Cortex of kidney (tissue), 1 donor: ENCODE measurements at places on chromosomes 12 and 14.

DNA sequence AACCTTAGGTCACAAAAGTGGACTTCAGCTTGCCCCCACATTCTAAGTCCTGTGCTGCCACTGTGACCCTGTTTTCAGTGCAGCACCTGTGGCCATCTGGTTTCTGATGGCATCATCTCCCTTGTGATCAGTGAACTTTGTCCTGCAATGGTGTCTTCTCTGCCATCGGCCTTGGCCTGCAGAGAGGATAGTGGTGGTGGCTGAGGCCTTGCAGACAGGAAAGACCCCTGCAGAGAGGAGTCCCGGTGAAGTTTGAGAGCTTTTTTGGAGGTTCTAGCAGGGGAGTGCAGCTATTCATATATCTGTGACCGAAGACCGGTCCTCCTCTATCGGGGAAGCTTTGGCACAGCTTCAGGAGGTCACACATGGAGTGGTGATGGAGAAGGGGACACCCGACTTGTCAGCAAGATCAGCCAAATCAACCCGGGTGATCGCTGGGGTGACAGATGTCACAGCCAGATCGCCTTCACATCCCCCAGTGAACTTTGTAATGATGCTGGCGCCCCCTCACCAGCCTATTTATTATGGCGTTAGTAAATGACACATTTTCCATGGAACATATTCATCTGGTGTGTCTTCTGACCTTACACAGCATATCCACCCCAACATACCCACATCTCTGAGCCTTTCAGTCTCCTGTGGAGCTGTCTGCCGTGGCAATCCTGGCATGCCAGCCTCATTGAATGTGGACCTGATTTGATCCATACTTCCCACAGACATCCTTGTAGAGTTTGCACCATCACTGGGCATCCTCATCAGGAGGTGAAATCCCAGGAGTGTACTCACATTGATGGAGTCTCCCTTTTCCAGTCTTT, 136.1 kb downstream of the PAPOLA start:
- no peak for DNase-seq

DNA sequence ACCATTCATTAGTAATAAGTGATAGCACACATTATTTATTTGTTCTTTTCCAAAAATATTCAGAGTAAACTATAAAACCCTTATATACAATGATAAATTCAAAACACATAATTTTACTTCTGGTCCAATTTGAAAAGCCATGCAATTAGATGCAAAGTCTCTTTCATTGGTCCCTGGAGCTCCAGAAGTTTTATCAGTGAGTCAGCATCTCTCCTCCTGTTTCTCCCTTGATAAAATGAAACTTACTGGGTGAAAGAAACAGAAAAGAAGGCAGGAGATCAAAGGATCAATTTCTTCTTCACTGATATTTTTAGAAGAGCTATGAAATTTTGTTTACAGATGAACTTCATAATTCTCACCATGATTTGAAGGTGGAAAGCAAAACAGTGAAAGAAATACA, 47.5 kb downstream of the IFNG start:
- DNase-seq: no peak

- DNase-seq: no peak
Measured at GRCh38 chr12:52015532-52016041, 8.8 kb downstream of the TAMALIN start.

- DNase-seq: no peak
Measured at GRCh38 chr14:91232603-91233002, 11.9 kb downstream of the GPR68 start.

- no peak for DNase-seq
Measured at GRCh38 chr14:97253756-97254155, 456.6 kb downstream of the VRK1 start.

DNA sequence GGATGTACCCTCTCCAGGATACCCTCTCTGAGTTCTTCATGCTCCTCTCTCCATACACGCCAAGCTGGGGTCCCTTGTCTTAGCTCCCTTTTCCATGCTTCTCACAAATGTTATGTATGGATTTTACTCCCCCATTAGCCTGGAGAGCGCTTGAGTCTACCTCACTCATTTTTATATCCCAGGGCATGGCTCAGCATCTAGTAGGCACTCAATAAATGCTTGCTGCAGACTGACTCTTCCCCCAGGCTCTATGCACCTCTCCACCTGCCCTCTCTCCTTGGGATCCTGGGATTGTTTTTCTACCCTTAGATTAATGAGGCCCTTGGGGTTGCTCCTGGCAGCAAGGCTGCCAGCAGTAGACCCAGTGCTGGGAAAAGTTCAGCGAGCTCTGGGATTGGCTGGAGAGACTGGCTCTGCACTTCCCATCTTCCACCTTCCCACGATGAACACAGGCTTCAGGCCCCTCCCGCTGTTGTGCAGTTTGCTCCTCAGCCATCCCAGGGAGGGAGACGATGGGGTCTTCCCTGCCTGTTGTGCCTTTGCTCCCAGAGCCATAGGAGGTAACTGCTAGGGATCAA, 2.2 kb downstream of the NRIP2 start:
- no peak for DNase-seq

- DNase-seq: no peak
Measured at GRCh38 chr12:91326058-91327027, 143.7 kb upstream of the DCN start.

DNA sequence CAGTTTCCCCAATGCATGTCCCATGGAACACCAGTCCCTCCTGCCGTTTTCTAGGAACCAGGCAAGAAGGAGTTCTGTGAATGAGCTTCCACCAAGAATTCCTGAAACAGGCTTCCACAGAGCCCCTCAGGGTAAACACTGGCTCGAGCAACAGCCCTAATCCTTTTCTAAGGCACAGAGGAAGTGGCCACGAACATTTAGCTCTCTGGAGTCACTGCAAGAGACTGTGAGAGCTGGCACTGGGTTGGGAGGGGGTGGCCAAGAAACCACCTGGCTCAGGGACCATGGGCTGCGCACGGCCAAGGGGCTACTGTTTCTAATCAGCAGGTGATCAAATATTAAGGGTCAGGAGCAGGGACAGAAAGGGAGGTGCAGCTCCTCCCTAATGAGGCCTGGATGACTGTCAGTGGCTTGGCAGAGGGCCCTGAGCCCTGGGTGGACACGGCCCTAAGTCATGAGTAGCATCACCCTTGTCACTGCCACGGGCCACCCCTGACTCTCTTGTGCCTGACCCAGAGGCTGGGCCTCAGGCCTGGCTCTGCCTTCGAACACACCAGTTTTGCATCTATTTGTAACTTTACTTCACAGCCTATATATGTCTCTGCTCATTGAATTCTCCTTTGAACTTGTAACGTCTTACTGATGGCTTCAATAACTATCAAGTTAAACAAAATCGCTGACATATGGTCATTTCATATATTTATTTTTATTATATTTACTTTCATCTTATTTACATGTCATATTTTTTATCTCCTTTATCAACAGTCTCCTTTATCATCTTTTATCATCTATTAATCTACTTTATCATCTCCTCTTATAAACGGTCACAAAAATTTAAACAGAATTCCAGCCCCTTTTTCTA, 154.0 kb downstream of the DICER1 start:
- no peak for DNase-seq

- no peak for DNase-seq
Measured at GRCh38 chr12:64081008-64081404, 141.1 kb downstream of the KICS2 start.

- DNase-seq: no peak
Measured at GRCh38 chr12:131008-131407, 64.4 kb downstream of the IQSEC3 start.

- no peak for DNase-seq
Measured at GRCh38 chr12:52307836-52308805, 13.1 kb downstream of the KRT83 start.

DNA sequence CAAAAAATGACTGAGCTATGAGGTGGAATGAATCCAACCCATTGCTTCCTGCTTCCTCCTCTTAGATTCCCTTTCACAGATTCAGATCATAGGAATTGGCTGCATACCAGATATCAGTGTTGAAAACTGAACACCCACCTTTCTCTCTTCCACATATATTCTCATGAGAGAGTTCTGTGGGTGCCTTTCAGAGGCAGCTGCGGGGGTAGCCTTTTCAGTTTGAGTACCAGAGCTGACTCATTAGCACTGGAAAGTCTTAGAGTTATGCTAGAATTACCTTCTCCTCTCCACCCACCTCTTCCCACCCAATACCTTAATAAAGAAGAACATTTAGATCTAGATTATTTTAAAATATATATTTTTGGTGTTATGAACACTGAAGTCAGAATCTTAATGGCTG, 495.4 kb upstream of the SEL1L start:
- no peak for DNase-seq

GRCh38 chr12:64864319-64864718, 39.9 kb downstream of the TBC1D30 start:
- no peak for DNase-seq

- DNase-seq: no peak
Measured at GRCh38 chr12:114740448-114740847, 56.5 kb upstream of the TBX3 start.

GRCh38 chr12:49968471-49968870, 4.3 kb upstream of the AQP6 start:
- DNase-seq: no peak

GRCh38 chr12:2494486-2495192, 300.1 kb upstream of the FKBP4 start:
- DNase-seq: no peak

DNA sequence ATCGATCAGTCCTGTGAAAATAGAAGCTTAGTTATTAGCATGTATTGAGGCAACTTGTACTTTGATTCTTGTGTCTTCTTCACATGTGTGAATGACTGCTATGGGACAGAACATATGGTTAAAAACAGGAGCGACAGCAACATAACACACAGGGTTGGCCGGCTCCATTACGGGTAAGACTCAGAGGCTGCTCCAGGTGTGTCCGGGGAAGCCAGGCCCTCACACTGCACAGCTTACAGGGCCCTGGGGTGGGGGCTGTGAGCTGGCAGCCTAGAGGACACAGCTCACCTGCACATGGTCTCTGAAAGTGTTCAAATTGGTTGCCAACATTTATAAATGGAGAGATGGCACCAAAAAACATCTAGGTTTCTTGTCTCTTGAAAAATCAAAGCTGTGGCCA, 31.1 kb downstream of the TCHP start:
- no peak for DNase-seq

DNA sequence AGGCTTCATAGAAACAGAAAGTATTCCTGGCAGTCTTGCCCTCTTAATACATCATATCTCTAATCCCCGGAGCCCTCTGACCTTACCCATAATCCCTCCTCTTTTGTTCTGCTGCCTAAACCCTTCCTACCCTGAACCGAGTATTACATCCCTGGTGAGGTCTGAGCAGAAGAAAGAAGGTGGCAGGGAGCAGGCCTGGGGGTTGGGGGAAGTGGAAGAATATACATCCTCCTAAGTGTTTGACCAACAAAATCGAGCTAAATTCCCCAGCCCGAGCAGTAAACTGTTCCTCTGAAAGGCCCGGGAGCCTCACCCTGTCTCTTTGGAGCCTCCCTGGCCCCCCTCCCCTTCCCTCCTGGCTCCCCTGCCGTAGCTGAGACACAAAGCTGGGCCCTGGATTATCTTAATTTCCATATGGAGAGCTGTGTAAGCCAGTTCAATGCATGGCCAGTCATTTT, 192.6 kb upstream of the LHX5 start:
- DNase-seq: no peak

DNA sequence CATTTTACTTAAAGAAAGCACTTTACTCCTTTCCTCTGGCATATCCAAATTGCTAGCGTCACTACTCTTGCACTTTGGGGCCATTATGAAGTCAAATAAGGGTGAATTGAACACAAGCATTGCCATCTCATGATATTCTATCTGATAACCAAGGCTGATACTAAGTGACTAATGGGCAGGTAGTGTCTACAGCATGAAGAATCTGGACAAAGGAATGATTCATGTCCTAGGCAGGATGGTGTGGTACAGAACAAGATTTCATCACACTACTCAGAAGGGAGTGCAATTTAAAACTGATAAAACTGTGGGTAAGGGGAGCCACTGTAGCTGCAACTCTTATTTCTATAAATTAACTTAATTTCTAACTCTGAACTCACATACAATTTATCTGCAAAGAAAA, 7.7 kb upstream of the SLC6A15 start:
- no peak for DNase-seq

- DNase-seq: no peak
Measured at GRCh38 chr14:51539571-51540037, 112.1 kb upstream of the FRMD6 start.

DNA sequence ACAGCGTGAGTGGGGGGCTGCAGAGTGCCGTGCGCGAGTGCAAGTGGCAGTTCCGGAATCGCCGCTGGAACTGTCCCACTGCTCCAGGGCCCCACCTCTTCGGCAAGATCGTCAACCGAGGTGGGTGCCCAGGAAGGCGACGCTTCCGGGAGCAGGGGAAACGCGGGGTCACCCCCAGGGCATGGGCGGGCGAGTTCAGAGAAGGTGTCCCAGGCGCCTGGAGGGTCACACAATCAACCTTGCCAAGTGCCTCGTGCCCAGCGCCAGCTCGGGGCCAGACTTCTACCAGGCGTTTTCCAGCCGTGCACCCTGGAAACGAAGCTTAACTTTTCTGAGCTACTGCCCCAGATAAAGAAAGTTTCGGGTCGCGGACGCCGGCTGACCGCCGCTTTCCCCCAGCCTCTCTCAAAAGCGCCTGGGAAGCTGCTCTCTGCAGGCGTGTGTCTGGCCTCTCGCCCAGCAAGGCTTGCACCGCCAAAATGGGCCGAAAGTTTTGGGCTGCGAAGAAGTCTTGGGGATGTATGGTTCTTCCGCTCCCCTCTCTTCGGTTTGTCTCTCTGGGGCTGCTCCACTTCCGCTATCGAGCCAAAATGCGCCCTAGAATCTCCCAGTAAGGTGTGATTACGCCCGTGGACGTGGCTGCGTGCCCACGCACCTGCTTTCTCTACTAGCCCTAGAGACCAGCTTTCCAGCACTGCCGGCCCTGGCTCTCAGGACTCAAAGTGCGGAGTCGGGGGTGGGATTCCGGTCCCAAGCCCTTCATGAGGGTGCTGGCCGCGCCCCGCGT, 1.7 kb downstream of the WNT1 start:
- no peak for DNase-seq

DNA sequence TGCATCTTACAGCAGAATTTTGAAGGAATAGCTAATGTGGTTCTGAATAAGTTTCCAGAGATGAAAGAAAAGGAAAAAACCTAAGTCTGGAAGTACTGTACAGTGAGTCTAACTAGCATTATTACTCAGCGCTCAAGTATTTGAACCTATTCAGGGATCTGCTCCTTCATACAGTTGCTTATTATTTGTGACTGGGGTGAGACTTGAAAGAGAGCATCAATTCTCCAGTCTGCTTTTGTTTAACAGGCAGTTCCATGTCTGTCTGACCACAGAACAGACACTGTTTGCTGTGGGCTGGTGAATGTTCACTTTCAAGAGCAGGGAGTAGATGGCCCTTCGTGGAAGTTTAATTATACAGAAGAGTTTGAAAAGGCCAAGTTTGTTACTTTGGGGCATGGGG, 9.3 kb downstream of the ETV6 start:
- DNase-seq: no peak

DNA sequence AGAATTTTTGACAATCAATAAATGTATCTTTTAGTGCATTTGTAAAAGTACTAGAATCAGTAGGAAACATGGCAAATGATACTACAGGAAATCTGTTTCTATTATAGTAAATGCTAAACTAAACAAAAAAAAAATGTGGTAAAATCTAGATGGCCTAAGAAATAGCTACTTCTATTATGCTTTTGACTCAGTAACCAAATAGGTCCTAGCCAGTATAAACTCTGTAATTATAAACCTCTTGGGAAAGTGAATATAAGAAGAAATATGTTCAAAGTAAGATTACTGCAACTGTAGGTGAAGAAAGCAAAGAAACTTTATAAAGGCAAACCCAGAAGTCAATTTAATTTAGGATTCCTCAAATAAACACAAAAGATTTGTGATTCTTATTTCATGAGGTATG, 581.2 kb downstream of the LRFN5 start:
- DNase-seq: no peak

GRCh38 chr14:99655521-99655920, 10.6 kb downstream of the HHIPL1 start:
- DNase-seq: no peak

GRCh38 chr14:104427131-104427851, 152.3 kb upstream of the C14orf180 start:
- no peak for DNase-seq
